CD8-positive, alpha-beta T cell (primary cell): ENCODE measurements at places on chromosomes 2 and 18.

- no peak for DNase-seq
Measured at GRCh38 chr2:157903151-157903550, 27.0 kb upstream of the ACVR1 start.

DNA sequence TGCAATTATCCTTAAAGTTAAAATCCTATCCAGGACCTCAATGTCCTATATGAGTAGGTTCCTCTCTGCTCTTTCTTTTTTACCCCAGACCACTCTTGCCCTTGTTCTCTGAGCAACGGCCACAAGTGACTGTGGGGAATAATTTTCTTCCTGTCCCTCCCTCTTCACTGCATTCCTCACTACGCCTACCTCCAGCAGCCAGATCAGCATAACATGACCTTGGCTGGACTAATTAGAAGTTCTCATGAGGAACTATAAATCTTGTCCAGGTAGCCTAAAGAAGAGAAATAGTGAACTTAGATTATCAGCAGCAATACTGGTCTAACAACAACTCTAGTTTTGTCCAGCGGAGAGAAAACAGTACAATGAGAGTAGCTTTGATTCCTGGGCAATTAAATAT, 643.8 kb upstream of the KLHL29 start:
- no peak for DNase-seq

DNA sequence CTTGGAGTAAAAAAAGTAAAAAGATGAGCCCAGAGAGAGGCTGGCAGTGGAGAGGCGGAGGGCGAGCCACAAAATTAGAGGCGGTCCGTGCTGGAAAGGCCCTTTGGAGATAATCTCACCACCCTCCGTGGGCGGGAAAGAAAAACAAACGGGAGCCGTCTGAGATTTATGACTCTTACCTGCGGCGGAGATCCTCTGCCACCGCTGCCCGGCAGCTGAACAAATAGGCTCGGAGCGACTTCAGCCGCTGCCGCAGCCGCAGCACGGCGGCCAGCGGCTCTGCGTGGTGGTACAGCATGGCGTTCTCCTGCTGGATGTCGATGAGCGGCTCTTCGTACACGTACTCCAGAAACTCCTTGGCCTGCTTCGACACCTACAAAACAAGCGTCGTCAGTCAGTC, 94.6 kb downstream of the PLEKHM3 start:
- DNase-seq: no peak

GRCh38 chr2:65292106-65292400, 64.4 kb downstream of the ACTR2 start:
- no peak for DNase-seq

DNA sequence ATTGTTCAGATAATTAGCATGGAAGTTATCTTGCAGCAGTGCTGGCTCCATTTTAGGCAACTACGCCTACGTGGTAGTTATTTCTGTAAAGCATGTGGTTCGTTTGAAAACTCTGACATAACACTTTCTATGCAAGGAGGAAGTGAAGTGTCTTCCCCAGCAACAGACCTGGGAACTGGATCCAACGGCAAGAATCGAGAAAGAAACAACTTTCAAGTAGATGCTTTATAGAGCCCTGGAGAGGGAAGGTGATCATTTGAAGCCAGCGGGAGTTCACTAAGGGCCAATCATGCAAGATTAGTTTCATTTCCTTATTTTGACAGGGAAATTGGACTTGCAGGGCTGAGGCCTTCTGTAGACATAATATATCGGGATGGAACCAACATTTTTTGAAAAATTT, 218.3 kb downstream of the ACKR3 start:
- DNase-seq: no peak

GRCh38 chr2:223465793-223466192, 136.4 kb downstream of the SCG2 start:
- no peak for DNase-seq

GRCh38 chr2:86445436-86445835, 4.3 kb downstream of the KDM3A start:
- DNase-seq: no peak

- no peak for DNase-seq
Measured at GRCh38 chr18:8750954-8751415, 45.6 kb downstream of the MTCL1 start.

DNA sequence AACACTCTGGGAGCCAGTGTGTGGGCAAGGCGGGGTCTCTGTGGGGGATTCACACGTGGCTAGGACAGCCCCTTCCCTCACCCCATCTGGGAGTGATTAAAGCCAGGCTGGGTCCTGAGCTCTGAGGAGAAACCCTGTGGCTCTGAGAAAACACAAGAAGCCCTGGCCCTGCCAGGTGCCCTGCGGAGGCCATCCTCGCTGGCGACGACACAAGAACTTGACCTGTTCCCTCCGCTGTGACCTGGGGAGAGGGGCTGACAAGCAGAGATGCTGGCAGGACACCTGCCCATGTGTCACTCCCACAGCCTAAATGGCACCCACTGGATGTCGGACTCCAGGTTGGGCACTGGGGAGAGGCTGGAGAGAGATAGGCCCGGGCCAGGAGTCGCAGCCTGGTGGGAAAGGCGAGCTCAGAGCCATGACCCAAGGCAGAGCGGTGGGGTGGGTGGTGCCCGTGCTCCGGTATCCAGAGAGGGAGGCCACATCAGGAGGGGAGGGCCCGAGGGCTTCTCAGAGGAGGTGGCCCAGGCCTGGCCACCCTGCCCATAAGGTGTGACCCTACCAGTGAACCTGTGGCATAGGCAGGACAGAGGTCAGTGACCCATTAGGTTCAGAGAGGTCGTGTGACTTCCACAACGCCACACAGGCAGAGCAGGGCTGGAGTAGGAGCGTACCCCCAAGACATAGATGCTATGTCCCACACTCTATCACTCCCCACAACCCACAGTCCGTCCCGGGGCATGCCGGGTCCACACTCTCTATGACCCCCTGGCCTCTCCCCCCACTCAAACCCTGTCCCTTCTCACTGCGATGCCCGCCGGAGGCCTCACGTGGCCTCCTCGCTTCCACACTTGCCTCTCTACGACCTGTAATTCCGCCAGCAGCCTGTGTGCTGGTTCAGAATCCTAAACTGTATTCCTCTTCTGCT, 59.4 kb upstream of the HPCAL1 start:
- DNase-seq: no peak

DNA sequence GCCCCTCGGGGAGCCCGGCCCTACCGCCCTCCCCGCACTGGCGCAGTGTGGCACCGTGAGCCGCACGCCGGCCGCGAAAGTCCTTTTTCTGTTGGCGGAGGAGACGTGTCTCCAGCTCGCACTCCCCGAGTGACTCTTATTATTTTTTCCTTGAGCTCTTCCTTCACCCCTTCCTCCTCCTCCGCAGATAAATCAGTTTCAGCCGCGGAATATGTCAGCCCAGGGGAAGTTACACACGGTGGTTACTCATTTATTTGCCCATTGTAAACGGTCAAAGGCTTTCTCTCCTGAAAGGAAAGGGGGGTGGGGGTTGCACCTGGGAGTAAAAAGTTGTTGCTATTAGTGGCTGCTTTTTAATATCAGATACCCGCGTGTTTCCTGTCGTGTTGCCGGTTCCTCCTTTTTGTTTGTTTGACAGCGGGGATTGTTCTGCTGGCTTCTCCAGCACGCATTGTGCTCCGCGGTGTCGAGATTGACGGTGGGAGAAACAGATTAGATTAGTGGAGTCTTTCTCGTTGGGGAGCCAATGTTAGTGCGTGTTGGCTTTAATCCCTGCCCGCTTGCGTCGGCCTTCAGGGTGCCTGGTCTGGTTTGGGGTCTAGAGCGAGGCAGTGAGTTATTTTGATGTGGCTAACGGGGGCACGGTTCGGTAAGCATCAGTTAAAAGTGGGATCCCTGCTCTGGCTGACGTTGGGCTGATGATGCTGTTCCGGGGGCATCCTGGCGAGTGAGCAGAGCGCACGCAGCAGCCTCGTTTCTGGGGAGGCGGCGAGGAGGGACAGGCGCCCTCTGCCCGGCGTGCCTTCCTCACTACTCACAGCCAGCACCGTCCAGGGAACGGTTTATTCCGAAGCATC, 1.6 kb downstream of the CRIM1 start:
- DNase-seq: no peak

GRCh38 chr2:50529600-50530218, 502.2 kb downstream of the NRXN1 start:
- peak; percentile 2 for DNase-seq

- DNase-seq: no peak
Measured at GRCh38 chr2:205477016-205477705, 205.1 kb upstream of the NRP2 start.

DNA sequence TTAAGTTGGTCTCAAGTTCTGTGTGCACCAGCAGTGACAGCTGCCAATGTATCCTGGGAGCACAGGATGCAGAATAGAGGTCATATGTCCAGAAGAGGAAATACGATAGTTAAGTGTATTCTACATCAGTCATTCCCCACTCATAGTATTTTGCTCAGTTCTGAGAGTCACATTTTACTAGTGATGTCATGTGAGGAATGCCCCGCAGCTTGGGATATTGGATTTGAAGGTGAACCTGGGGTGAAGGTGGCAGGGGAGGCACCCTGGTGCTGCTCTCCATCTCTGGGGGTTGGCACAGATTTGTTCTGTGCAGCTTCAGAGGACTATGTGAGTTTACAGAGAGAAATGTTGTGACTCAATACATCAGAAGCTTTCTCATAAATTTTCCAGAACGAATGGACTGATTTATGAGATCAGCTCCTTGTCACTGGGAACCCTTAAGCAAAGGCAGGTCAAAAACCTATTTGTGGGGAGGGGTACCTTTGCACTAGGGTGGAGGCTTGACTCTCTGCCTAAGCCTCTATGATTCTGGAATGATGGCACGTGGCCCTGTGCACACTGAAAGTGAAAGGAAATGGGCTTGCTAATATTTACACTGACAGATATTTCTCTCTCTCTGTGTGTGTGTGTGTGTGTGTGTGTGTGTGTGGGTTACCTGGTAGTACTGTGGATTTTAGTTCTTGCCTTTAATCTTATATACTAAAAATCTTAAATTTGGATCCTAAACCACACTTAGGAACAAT, 95.9 kb downstream of the NEB start:
- DNase-seq: peak; percentile 29

DNA sequence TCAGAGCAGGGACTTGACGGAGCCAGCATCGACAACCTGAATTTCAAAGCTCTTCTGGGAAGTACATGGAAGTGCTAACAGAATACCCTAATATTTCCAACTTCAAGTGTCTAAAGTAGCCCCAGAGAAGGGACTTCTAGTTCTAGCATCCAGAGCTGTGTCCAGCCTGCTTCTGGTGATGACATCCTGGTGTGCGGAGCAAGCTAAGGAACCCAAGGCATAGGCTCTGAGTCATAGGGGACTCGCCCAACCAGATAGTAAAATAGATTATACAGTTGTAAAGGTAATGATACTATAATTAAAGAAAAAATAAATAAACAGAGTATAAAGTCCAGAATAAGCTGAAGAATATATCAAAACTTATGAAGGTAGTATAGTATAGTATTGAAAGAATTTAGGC, 108.1 kb upstream of the SERPINE2 start:
- no peak for DNase-seq

- no peak for DNase-seq
Measured at GRCh38 chr18:55163550-55163949, 204.3 kb upstream of the CCDC68 start.

GRCh38 chr18:31206787-31207381, 44.2 kb upstream of the DSC1 start:
- no peak for DNase-seq

GRCh38 chr2:152095146-152095545, 3.7 kb downstream of the CACNB4 start:
- no peak for DNase-seq

DNA sequence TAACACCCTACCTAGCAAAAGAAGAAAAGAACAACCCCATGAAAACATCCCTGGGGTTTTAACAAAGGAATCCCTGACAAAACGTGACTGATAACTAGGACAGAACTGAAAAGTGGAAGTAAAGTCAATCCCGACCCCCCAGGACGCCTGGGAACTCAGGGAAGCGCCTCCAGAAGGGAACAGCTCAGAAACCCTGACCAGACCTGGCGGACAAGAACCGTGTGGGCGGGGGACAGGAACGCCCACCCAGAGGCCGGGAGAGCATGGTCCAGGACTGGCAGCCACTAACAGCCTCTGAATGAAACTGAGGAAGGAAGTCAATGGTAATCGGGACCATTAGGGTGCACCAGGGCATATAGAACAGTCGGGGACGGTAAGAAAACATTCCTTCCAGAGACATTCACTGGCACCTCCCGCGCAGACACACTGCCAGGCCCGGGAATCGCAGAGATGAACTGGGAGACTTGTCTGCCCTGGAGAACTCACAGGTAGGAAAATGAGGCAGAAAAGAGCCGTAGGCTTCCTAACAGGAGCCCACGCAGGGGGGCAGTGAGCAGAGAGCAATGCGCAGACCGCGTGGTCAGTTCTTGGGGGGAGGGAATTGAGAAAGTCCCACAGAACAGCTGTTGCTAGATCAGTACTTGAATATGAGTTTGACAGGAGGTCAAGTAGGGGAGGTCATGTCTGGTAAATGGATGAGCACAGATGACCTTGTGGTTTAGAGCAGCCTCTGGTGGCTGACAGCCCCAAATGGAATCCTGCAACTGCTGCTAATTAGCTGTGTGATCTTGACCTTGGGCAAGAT, 1.3 kb upstream of the TBC1D8 start:
- peak; percentile 11 for DNase-seq

DNA sequence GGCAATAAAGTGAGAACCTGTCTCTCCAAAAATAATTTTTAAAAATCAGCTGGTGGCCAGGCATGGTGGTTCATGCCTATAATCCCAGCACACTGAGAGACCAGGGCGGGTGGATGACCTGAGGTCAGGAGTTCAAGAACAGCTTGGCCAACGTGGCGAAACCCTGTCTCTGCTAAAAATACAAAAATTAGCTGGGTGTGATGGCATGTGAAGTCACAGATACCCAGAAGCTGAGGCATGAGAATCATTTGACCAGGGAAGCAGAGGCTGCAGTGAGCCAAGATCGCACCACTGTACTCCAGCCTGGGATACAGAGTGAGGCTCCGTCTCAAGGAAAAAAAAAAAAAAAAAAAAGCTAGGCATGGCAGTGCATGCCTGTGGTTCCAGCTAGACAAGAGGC, 7.4 kb upstream of the GPR75 start:
- no peak for DNase-seq
